ENCODE measurements at places on chromosomes 3 and 15.

- no peak for DNase-seq
These were observed 163.8 kb upstream of the MBNL1 start for GRCh38 chr3:152104847-152105415.

- no peak for DNase-seq
These were observed 639 bp downstream of the NIPA1 start for GRCh38 chr15:22786868-22787698.

DNA sequence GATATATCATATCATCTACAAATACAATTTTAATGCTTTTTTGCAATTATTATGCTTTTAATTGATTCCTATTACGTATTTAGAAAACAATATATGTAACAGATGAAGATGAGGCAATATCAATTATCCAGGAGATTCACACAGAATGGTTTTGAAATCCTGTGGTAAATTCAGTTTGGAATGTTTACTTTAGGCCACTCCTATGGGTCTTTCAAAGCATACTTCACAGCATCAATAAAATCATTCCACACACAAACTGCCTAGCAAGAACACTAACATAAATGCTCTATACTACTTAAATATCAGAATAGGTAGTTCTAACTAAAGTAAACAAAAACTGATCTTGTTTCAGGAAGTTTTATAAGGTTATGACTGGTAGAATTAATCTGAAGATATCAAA lies 90.5 kb downstream of the FAM227B start:
- DNase-seq: no peak

DNA sequence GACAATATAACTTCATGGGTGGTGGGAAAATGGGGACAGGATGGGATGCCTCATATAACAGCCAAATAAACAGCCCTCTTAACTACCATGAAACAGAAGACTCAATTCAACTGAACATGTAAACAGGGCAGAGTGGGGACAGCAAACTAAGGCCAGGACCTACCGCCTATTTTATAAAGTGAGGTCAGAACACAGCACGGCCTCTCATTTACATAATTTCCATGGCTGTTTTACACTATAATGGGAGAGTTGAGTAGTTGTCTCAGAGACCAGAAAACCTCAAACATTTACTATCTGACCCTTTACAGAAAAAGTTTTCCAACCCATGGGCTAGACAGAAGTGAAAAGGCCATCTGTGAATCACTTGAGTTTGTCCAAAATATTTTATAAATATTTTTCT lies 56.7 kb upstream of the SNRPA1 start:
- no peak for DNase-seq

DNA sequence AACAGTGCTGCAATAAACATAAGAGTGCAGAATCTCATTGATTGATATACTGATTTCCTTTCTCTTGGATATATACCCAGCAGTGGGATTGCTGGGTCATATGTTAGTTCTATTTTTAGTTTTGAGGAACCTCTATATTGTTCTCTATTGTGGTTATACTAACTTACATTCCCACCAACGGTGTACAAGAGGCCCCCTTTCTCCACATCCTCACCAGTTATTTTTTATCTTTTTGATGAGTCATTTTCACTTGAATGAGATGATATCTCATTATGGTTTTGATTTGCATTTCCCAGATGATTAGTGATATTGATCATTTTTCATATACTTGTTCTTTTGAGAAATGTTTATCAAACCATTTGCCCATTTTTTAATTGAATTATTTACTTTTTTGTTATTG lies 12.4 kb upstream of the IREB2 start:
- DNase-seq: no peak

- no peak for DNase-seq
These were observed 255.8 kb downstream of the MEIS2 start for GRCh38 chr15:36844534-36844998.

DNA sequence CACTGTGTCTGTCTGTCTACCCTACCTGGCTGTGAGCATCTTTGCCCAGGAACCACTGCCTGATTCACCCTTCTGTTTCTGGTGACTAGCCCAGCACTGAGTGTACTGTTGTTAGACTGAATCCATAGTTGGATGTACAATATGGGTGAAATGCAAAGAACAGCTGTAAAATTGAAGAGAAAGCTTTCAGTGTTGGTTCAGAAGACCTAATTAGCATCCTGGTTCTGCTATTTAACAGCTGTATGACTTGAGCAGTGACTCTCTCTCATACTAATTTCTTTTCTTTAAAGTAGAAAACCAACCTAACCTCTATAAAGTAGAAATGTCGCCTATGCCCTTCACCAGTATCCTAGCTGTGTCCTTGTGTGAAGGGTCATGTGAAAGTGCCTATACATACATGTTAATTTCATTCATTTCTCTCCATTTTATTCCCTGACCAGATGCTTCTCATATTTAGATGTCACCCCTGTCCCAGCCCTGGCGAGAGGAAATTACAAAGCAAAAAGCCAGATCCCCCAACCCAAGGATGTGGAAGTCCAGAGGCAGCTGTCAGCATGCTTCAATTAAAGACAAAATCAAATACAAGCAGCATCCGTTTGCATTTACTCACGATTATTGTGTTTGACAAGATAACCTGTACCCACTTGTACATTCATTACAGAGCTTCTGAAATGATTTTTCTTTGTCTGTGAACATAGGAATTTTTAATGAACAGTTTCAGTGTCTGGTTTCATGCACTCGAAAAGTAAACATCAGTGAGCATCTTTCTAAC lies 305.7 kb upstream of the ICE2 start:
- no peak for DNase-seq

GRCh38 chr3:15403495-15403894 lies 23.8 kb downstream of the METTL6 start:
- DNase-seq: no peak

DNA sequence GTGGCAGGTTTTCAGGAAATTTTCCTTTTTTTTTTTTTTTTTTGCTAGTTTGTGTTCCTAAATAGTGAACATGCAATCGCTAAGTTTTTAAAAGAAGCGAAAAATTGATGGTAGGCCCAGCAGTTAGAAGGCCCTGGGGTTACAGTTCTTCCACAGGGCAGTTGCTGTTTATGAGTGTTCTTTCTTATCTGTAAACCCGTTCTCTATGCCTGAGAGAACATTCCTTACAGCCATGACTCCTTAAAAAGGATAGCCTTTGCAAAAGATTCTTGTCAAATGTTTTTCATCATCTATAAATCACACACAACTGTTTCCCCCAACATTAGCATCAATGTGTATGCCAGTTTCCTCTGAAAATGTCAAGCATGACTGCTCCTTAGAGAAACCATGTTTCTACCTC lies 23.8 kb upstream of the MYZAP start:
- no peak for DNase-seq

GRCh38 chr3:81838457-81838856 lies 77.0 kb upstream of the GBE1 start:
- DNase-seq: no peak

DNA sequence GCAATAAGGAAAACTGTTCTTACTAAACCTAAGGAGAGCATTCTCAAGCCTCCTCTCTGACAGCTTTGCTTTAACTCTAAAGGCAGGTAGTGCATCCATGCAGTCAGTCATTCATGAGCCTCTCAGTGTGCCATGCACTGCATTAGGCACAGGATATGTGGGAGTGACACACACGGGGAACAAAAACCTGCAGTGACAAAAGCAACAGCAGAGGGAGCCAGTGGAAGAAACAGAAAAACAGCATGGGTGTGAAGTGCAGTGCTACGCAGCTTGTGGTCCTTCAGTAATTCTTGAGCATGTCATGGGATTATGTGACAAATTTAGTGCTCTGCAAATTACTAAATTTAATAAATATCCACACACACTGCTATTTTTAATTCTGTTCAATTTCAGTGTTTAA lies 230.7 kb downstream of the BBX start:
- DNase-seq: no peak

DNA sequence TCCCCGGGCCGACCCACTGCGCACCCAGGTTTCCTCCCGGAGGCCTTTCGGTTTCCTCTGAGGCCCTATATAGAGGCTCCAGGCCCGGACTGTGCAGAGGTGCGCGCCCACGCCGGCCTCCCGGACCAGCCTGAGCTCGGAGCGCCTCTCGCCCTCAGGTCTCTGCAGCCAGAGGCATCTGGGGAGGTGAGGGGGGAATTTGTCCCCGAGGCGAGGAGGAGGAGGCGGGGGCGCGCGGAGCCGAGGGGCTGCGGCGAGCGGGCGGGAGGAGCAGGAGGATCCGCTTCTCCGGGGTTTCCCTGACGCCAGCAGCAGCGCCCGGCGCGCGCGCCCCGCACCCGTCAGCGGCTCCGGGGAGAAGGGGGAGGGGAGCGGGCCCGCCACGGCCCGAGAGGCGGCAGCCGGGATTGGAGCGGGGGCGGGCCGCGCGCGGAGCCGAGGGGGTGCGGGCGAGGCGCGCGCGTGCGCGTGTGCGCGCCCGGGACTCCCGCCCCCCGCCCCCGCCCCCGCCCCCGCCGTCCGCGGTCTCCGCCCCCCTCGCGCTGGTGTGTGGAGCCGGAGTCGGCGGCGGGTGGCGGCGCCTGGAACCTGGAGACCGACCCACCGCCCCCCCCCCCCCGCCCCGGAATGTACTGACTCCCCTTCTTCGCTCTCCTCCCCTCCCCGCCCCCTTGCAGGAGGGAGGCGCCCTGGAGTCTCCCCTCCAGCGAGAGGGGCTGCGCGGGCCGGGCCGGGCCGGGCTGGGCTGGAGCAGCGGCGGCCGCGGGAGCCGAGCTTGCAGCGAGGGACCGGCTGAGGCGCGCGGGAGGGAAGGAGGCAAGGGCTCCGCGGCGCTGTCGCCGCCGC lies at the start of gene NEO1:
TSS of gene NEO1 (plus strand) at position 657 of the 846 bp plus-strand sequence. CDS start 213 bp downstream, outside the sequence.
- DNase-seq: peak; percentile 32

GRCh38 chr3:98331329-98331728 lies 22.3 kb upstream of the OR5K4 start:
- DNase-seq: no peak

GRCh38 chr3:69419276-69419675 lies 33.4 kb upstream of the FRMD4B start:
- no peak for DNase-seq

- no peak for DNase-seq
These were observed 109.2 kb upstream of the FHIT start for GRCh38 chr3:61360297-61360965.

DNA sequence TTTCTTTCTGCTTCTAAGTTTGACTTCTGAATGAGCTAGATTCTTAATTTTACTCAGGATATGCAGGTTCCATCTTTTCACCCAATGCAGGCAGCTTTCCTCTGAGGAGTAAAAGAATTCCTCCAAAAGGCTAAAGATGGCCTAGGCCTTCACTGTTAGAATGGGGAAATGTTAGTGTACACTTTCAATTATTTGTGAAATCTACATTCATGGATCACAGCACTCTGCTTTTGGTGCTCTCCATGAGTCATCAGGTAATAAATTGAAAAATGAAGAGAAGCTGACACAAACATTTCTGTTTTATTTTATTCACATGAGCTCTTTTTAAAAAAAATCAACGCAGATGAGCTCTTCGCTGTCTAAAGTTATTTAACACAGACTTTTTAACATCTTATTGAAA lies 502.5 kb upstream of the GOLIM4 start:
- DNase-seq: no peak

GRCh38 chr15:28876845-28877185 lies 9.0 kb upstream of the APBA2 start:
- no peak for DNase-seq

GRCh38 chr15:50112488-50113186 lies 6.4 kb downstream of the ATP8B4 start:
- DNase-seq: no peak

DNA sequence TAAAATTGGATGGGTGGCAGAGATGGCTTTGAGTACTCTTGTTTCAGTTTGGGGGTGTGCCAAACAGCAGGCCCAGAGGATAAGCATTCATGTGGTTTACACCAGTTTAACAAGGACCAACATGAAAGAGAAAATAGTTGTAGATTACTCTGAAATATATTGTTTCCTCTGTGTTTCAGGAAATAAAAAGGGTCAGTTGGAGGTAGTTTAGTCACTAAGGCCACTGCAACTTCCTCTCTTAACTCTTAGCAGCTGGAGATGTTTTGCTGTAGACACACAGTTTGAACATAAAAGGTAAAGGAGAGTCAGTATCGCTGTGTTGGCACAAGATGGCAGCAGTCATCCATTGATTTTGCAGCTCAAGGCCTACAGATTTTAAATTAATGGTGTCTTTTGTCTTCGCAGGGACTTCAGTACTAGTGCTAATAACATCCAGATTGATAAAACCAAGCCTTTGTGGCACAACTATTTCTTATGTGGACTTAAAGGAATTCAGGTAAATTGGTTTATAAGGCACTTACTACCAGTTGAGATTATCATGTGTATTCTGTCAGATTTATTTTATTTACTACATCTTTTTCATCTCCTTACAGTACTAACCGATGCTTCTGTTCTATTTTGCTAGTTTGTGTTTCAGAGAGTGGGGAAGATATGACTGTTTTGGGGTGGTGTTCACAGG lies 65.5 kb downstream of the GALK2 start:
- DNase-seq: peak; percentile 59

- no peak for DNase-seq
These were observed 5.1 kb upstream of the FLNB start for GRCh38 chr3:58003093-58003492.

Data from brain pericyte (primary cell).